HS-27A (cell line): ENCODE measurements at places on chromosomes 13 and 19.

DNA sequence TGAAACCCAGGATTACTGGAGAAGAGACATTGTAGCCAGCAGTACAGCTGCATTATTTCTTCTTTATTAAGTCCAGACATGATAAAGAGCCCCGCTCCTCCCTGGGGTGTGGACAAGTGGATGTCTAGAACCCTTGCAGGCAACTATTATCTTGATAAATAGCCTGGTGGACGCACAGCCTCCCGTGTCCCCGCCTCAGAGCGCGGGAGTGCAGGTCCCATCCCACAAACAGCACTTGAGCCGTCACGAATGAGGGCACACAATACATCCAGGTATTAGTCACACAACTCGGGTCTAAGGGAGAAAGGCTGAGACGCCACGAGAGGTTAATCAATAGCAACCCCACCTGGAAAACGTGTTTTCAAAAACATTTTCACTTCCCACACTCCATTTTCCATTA is 213.2 kb upstream of the SOX1 start:
- DNase-seq: no peak

- no peak for DNase-seq
Observed at GRCh38 chr13:26961890-26962615, 201.5 kb upstream of the GPR12 start.

DNA sequence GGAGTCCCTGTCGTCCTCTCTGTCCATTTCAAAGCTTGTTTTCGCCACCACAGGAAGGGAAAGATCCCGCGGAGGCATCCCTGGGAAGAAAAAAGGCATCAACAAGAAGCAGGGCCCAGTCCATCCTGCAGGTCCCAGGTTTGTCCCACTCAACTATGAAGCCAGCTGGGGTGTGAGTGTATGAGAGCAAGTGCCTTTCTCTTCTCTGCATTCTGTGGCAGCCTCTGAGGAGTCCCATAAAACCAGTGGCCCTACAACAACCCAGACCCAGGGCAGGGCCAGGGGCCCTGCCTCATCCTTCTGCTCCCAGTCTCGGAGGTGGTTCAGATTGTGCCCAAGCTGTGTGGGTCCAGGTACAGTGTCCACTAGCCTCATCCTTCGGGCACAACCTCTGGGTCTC is 18.9 kb downstream of the PEG3 start:
- no peak for DNase-seq

DNA sequence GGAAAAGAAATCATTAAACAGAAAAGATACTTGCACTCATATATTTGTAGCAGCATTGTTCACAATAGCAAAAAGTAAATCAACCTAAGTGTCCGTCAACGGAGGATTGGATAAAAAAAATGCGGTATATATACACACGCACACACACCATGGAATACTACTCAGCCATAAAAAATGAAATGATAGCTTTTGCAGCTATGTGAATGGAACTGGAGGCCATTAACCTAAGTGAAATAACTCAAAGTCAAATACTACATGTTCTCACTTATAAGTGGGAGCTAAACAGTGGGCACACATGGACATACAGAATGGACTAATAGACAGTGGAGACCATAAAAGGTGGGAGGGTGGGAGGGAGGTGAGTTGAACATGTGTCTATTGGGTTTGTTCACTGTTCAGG is 18.4 kb downstream of the WBP4 start:
- no peak for DNase-seq

DNA sequence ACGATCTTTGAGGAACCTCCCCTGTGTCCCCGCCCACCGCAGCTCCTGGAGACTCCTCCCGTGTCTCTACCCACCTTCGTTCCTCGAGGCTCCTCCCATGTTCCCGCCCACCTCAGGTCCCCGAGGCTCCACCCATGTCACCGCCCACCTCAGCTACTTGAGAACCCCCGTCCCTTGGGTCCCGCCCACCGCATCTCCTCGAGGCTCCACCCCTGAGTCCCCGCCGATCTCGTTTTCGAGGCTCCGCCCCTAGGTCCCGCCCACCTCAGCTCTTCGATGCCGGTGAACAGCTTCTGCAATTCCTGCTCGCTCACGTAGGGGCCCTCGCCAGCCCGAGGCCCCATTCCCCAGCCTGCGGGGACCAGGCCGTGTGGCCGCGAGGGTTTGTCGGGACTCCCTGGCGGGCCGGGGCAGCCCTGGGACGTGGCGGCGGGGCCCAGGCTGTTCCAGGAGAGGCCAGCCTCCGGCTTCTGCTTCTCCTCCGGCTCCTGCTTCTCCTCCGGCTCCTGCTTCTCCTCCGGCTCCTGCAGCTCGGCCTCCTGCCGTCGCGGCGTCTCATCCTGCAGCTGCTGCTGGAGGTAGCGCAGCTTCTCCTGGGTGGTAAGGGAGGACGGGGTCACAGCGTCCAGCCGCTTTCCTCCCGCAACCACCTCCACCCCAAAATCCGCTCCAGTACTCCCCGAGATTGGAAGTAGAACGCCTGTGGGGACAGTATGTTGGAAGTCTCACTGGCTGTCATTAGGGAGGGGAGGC is 16.7 kb downstream of the TSKS start:
- no peak for DNase-seq

GRCh38 chr19:55136399-55137102 is 12.5 kb downstream of the TNNT1 start:
- DNase-seq: no peak

DNA sequence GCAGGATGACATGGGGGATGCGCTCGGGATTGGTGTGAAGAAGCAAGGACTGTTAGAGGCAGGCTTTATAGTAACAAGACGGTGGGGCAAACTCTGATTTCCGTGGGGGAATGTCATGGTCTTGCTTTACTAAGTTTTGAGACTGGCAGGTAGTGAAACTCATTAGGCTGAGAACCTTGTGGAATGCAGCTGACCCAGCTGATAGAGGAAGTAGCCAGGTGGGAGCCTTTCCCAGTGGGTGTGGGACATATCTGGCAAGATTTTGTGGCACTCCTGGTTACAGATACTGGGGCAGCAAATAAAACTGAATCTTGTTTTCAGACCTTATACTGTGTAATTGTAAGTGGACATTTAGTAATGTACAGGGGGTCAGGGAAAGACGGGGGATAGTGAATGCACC is 7.0 kb downstream of the KLK2 start:
- DNase-seq: no peak

GRCh38 chr13:32804673-32805230 is 211.5 kb upstream of the KL start:
- no peak for DNase-seq

GRCh38 chr13:79533781-79534400 is 52.9 kb downstream of the NDFIP2 start:
- no peak for DNase-seq

DNA sequence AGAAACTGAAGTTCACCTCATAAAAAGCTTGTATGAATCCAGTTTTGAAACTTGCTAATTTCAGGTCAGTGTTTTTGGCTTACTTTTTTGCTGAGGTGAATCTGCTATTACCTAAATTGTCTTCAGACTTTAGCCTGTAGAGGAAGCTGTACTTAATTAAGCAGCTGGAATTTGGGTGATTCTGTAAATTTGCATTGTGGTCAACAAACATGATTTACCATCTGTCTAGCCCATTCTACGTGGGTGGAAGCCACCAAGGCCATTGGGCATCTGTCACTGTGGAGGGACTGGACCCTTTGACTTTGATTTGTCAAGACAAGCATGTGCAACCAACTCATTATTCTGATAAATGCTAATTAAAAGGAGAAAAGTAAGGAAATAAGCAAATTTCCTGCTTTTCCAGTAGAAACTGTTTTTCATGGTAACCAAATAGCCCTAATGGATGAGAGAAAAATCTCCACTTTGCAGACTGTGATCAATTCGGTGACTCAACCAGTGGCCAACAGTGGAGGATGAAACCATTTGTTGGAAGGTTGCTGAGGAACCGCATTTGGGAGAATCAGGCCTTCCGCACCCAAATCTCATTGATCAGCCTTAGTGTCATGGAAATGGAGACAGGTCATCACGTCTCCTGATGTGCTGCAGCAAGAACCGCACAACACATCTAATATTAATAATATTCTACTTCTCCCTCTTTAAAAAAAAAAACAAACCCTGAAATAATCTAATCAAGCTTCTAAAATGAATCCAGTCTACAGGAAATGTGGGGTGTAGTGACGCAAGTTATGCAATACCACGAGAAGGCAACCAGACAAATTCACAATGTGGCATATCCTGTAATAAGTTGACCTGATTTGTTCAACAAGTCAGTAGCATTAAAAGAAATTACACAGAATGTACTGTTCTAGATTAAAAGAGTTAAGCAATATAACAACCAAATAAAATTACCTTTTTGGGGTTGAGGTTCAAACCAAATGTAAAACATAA is 54.3 kb downstream of the GARRE1 start:
- no peak for DNase-seq

- DNase-seq: no peak
Observed at GRCh38 chr13:80040981-80041317, 300.0 kb downstream of the SPRY2 start.

DNA sequence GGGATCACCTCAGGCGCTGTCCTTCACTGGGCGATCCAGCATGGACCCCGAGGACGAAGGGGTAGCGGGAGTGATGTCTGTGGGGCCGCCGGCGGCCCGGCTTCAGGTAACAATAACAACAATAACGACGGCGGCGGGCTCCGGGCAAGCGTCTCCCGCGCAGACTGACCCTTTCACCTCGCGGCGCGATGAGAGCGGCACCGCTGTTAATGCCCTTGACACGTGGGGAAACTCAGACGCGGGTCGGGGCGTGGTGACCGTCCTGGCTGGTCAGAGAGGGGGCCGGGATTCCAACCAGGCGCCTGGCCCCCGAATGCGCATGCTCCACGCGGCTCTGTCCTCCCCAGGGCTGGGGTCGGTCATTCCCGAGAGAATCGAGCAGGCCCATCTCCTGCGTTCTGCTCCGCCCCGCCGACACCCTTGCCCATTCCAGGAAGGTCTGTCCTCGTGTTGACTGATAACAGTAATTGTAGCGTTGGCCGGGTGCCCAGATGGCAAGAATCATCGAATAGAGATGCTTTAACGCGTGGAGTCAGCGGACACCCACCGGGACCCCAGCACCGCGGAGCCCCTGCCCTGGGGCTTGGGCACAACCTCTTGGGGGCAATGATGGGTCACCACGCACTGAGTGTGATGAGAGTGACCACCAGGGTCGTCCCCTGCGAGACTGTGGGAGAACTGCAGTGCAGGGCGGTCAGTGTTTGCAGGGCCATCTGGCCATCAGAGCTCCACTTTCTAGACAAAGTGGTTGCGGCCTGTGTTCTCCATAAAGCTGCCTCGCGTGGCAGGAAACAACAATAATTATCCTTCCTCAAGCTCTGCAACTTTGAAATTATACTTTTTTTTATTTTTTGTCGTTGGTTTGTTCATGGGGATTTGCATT is 528 bp downstream of the ZNF8 start:
- peak; percentile 31 for DNase-seq

DNA sequence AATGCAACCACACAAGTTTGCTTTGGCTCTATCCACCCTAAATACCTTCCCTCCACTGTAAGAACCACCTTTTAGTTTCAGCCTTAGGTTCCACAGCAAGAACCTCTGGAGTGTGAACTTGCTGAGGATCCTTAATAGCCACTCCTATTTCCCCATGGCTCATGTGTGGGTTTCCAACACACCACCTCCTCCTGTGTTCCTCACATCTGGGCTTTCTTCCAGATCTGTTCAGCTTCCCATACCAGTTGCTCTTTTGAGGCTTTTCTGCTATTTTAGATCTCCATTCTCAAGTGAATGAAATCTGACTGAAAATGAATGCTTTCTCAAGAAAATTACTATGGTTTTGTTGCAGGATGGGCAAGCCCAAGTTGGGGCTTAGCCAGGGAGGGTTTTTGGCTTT is 104.8 kb upstream of the MIR17HG start:
- no peak for DNase-seq

- peak; percentile 61 for DNase-seq
Observed at GRCh38 chr19:342801-343421, 1.7 kb downstream of the MIER2 start.

DNA sequence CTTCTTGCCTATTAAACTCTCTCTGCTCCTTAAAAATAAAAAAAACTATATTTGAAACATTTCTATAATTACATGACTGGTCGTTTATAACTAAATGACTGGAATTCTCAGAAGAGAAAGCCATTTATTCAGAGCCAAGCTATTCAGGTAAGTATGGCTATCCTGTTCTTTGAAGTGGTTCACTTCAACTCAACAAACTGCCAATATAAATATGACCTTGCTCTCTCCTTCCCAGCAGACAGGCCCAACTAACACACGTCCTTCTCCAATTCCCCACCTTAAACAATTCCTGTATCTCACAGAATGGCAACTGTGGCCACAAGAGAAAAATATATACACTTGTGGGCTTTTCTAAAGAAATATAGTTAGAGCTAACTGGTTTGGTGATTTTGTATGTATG is 153.9 kb downstream of the MIPEP start:
- no peak for DNase-seq

- peak; percentile 52 for DNase-seq
Observed at GRCh38 chr13:29594303-29594709, 1.2 kb downstream of the SLC7A1 start.

- DNase-seq: no peak
Observed at GRCh38 chr19:48558018-48558684, 6.2 kb downstream of the SULT2B1 start.

DNA sequence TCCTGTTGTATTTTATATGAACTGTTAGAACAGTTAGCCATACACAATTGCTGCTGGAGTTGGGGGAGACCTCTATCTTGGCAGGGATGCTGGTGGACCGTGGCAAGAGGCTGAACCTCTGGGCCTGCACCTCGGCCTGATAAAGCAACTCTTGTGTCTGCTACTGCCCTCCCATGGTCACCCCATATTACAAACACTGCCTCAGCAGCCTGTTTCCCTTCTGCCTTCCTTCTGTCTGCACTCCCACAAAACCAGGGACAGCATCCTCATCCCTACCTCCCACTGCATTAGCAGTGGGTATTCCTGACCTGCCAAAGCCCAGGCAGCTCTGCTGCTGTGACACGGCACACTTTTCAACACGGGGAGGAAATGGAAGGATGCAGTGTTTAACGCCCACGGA is 456.4 kb downstream of the FGF14 start:
- no peak for DNase-seq

DNA sequence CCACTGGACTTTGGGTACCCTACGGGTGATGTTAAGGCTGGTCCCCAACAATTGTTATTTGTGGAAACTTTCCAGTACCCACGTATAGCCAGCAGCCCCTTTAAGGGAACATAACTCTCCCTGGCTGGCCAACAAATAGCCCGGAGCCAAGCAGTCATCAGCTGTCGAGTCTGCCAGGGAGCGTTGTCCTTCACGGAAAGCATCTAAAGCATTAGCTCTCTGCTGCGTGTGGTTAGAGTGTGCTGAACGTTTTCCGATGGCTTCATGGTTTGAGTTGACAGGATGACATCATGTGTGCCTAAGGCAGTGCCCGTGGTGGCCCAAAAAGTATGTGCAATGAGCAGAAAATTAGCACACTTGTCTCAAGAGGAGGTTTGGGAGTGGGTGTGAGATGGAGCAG is 3.3 kb upstream of the ZNF556 start:
- DNase-seq: no peak

GRCh38 chr19:45117167-45117594 is 24.2 kb downstream of the PPP1R37 start:
- DNase-seq: no peak

- DNase-seq: no peak
Observed at GRCh38 chr13:22073718-22074117, 402.8 kb downstream of the FGF9 start.
